ENCODE measurements at places on chromosomes 11 and 22.

DNA sequence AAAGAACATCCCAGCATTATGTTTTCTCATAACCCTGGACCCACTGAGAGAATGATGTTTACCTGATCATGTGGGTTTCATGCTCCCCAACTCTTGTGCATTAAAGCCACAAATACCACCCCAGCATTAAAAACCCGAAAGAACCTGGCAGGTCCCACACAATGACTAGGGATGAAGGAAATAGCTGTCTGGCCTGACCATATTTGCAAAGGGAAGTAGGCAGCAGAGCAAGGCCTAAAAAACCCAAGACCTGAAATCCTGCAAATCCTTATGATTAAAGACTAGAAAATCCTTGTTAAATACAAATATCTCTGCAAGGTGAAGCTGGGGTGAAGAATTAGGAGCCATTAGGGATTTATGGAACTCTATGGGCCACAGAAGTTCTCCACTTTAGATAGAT is 23.7 kb downstream of the PAK1 start:
- no peak for DNase-seq

DNA sequence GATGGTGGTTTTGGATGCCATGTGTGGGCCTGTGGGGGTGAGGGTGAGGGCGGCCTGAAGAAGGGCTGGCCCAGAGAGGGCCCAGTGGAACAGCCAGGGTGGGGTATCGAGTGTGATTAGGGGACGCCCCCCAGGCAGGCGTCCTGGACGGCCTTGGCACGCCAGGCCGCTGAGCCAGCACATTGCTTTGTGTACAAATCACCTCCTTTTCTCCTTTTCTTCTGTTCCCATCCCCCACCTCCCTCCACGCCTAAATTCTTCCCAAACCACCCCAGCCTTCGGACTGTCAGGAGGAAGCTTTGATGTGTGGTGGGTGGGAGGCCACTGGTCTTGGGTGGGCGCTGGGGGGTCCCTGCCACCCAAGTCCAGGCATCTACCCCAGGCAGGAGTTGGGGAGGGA is 7.8 kb upstream of the CD248 start:
- no peak for DNase-seq

DNA sequence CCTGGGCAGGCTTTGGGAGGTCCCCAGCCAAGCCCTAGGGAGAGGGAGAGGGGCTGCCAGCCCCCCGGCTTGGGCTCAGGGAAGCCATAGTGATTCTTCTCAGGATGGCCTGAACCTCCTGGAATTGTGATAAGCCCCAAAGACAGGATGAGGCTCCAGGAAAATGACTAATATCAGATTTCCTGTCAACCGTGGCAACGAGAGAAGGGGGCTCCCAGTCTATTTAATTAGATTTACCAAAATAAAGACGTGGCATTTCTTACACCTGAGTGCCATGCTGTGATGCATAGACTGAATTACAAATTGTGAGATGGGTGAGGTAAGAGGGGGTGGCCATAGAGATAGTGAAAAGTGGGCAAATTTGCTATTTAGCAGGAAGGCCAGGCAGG is 20.4 kb downstream of the SERPINH1 start:
- DNase-seq: no peak

DNA sequence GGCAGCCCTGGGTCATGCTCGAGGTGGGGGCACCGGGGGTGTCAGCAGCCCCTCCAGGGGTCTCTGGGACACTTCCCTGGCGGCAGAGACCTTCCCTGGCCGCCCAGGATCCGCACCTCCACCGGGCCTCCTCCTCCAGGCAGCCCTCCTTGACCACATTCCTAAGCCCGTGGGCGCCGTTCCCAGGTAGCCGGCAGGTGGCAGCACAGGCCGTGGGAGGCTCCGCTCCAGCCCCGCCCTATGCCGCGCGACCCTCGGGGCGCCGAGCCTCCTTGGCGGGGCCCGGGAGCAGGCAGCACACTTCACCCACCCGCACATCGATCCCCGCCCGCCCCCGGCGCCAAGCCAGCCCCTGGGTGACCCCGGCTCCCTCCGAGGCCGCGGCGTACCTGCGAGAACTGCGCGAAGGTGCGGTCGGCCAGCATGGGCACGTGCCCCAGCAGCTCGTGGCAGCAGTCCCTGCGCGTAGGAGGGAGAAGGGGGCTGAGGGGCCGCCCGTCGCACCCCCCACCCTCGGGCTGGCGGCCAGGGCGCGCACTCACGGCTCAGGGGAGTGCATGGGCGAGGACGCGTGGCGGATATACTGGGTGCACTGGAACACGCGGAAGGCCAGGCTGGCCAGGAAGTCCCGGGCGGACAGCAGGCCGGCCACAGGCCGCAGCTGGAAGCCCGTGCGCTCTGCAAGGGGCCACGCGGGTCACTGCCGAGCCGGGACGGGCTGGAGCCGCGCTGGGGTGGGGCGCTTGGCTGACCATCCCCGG is 5.3 kb upstream of the INS start:
- DNase-seq: no peak

DNA sequence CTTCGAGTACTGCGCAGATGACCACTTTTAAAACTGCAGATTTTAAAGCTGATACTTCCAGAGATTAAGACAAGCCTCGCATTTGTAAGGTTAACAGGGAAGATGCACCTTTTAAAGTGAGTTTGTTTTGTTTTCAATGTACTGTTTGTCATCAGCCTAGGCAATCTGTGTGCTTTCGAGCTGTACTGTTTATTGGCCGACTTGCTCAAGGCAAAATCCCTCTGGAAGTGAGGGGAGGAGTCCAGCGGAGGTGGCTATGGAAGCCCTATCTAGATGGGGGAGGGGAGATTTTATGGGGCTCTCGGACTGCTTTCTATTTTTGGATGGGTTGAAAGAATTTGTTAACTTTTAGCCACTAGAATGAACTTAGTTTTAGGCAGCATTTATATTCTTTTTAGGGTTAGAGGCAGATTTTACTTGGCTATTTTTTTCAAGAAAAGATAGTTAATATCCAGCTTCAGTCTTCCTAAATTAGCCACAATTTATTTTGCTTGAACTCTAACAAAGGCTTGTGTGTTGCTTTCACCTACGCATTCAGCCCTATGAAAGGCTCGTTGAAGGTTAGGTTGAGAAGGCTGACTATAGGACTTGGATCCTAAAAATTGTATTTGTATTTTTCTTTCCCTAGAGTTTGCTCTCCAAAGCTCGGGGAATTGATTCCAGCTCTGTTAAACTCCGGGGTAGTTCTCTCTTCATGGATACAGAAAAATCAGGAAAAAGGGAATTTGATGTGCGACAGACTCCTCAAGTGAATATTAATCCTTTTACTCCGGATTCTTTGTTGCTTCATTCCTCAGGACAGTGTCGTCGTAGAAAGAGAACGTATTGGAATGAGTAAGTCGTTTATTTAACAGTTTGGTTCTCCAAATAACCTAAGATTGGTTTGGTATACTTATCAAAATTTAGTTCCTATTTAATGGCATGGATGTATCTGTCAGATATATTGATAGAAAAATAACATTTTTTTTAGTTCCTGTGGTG is 2.1 kb downstream of the WEE1 start:
- peak; percentile 94 for DNase-seq

- DNase-seq: no peak
Measured at GRCh38 chr22:23085785-23086184, 15.5 kb downstream of the GNAZ start.

- no peak for DNase-seq
Measured at GRCh38 chr11:35111161-35112055, 27.6 kb upstream of the CD44 start.

- no peak for DNase-seq
Measured at GRCh38 chr22:20211997-20212753, 55.9 kb downstream of the RTN4R start.

DNA sequence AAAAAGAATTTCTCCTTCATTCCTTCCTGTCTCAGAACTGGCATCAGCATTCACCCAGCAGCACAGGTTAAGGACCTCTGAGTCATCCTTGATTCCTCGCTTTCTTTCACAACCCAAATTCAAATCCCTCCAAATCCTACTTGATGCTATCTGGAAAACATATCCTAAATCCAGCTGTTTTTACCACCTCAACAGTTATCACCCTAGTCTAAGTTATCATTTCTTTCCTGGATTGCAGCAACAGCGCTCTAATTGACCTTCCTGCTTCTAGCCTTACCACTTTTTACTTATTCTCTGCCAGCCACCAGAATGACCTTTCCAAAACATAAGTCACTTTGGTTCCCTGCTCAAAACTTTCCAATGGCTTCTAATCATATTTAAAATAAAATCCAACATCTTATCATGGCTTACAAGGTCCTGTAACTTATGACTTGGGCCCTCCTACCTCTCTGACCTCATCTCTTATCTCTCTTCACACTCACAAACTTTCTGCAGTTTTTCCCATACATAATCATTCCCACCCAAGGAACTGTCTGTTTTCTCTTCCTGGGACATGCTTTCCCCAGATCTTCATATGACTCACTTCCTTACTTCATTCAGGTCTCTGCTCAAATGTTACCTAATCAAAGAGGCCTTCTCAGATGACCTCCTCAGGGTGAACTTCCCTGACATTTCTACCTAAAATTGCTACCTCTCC is 119.4 kb downstream of the TTC28 start:
- no peak for DNase-seq

GRCh38 chr11:46983598-46983997 is 47.0 kb downstream of the CSTPP1 start:
- no peak for DNase-seq

DNA sequence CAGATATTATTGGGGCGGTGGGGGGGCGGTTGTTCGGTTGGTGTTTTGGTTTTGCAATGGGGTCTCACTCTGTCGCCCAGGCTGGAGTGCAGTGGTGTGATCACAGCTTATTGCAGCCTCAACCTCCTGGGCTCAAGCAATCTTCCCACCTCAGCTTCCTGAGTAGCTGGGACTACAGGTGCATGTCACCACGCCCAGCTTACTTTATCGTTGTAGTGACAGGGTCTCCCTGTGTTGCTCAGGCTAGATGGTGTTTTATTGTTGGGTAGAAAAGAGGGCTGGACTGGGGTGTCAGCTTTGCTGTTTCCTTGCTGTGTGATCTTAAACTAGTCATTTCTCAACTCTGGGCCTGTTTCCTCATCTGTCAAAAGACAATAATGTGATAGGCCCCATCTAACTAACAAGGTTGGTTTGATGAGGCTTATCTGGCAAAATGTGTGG is 17.5 kb upstream of the MYH9 start:
- no peak for DNase-seq

DNA sequence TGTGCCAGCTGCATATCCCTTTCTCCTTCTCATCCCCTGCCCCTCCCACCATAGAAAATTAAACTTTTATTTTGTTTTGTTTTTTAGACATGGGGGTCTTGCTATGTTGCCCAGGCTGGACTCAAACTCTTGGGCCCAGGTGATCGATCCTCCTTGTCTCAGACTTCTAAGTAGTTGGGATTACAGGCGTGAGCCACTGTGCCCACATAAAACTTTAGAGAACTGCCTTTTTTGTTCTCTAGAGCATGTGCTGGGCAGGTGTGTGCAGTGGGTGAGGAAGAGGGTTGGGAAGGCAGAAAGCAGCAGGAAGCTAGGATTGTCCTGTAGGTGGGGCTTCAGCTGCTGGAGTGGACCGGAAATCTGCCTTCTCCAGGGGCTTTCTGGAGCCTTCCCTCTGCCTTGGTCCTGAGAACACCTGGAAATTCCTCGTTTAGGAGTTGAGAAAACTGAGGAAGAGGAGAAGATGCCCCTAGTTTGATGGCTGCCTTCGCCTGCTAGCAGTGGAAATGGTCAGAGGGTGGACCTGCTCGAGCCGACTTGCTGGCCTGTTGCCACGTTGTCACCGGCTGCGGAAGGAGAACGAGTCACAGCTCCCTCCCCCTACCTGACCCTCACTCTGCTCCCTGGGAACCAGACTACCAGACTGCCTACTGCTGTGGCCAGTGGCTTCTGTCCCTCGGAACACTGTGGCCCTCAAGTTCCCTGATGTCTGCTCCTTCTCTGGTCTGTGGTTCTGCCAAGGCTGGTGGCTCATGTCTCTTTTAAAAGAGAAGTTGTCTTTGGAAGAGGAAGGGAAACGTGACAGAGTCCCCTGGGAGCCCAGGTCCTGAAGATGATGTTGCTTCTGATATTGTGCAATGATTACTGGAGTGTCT is 4.0 kb downstream of the ST14 start:
- DNase-seq: no peak

DNA sequence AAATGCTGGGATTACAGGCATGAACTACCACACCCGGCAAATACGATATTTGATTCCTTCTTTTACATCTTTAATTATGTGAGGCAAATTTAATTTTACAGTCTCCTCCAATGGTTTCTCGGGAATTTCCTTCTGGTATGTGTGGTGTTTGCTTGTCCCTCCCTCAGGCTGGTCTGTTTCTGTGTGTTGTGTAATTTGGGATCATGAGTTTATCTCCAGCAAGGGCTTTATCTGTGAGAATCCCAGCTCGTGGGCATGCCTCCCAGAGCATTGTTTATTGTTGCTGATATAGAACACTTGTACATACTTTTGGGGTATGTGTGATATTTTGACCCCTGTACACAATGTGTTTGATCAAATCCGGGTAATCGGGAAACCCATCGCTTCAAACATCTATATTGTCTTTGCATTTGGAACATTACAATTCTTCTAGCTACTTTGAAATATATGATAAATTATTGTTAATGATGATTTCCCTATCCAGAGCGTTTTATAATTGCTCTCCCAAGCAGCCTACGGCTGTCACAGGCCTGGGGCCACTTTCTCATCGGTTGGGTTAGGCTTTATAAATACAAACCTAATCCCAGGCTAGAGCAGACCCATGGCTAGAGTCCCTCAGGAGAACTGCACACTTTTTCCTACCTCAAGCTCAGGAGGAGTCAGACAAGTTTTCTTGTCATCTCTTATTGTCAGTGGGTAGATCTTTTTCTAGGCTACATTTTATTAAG is 15.0 kb upstream of the PRR5 start:
- no peak for DNase-seq

- no peak for DNase-seq
Measured at GRCh38 chr11:45042560-45042959, 91.9 kb upstream of the TP53I11 start.

DNA sequence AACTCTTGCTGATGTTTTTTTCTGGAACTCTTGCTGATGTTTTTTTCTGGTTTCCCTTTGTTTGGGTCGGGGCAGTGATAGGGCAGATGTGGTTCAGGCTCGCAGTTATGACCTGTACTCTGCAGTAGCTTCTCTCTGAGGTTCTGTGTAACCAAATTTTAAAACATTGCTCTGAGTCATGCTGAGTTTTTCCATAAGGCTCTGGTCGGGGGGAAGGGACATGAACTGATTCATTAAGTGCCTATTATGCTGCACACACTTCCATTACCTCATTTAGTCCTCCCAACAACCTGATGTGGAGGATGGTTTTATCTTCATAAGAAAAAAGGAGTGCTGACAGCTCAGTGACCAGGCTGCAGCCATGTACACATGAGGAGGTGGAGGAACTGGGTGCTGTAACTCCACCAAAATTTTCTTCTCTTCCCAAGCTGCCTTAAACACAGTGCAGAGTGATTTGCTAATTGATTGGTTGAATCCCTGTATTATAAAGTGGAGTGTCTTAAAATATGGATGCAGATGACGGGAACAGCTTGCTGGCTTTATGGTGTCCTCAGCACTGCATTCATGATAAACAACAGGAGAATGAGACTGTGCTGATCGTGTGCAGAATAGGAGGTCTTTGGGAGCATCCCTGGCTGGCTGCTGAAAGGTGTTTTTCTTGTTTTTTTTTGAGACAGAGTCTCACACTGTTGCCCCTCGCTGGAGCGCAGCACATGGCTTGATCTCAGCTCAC is 19.1 kb downstream of the TNRC6B start:
- DNase-seq: peak; percentile 67

- no peak for DNase-seq
Measured at GRCh38 chr11:128809128-128809527, 58.0 kb downstream of the KCNJ1 start.

GRCh38 chr11:102546923-102547471 is 16.4 kb upstream of the MMP7 start:
- DNase-seq: no peak

Measured in RKO (cell line).